Smooth muscle cell of the brain vasculature (primary cell): ENCODE measurements at places on chromosomes 12 and 14.

DNA sequence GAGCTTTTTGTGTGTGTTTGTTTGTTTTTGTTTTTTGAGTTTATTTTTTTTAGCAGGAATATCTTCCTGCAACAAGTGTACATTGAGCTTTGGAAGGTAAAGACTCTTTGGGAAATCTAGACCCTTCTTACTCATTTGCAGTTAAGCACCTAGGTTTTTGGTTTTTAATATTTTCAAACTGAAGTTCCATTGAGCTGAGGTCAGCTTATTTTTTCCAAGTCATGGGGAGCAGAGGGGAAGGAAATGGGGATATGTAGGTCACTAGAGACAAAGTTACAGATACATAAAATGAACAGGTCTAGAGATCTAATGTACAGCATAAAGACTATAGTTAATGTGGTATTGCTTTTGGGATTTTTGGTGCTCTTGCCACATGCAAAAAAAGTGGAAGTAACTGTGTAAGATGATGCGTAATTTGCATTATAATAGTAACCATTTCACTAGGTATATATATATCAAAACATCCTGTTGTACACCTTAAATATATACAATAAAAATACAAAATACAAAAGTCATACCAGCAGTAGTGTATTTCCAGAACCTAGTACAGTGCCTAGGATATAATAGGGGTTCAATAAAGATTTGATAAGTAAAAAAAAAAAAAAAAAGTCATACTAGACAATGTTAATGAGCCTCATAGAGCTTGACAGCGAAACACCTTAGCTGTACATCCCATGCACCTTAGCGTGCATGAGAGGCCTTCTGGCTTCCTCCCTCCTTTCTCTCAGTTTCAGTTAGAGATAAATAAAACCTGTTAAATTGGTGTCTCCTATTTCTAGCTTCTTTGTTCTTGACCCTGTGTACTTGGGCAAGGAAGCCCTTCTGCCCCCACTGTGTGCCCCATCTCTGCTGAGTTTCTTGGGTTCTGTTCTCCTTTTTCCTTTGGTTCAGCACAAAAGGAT, 22.7 kb downstream of the CGRRF1 start:
- DNase-seq, result no peak

GRCh38 chr12:80763874-80764273, 47.2 kb downstream of the MYF5 start:
- peak; percentile 47 for DNase-seq

DNA sequence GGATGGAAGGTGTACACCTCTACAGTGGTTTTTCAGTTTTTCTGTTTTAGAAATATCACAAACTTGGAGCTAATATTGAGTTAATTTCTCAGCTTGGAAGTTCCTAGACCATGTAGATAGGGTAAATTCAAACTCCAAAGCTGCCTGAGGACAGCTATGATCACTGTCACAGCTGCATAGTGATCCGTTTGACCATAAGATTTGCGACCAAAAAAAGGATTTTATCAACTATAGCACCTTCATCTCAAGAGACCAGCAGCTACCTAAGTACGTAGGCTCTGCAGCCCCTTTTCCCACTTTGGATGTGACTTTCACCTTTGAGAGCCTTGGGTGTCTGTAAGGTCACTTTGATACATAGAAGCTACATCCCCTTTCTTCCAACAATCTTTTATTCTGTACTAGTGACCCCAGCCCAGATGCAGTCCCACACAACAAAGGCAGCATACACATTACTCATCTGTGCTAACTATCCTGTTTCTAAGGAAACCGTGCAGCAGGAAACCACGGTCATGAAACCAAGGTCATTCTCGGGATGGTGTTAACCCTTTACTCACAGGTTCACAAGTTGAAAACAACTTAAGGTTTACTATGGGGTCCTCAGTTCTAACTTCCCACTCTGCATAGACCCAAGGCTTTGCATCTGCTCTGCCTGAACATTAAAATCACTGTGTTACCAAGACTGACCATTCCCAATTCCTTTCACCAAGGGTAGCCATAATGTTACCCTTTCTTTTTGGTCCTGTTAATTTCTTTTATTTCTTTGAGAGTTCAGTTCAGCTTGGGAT, 75.4 kb downstream of the IFT81 start:
- peak; percentile 57 for DNase-seq

GRCh38 chr12:50062728-50063460, 5.5 kb downstream of the ASIC1 start:
- no peak for DNase-seq

- no peak for DNase-seq
These were observed 242.9 kb upstream of the PLEKHG7 start for GRCh38 chr12:92459850-92460249.

DNA sequence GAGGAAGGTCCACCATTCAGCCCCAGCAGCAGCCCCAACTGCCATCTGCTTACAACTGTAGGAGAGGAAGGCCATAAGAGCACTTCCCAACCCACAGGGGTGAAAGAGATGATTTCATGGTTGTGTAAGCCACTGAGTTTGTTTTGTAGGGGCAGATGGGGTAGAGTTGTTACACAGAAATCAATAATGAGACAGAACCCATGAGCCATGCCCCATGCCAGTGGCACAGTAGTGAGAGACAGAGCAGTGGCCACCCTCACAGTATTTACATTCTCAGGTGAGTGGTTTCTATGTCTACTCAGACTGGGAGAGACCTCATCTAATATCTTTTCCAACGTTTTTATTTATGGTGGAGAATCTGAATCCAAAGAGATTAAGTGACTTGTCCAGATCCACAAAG, 68.6 kb downstream of the NUAK1 start:
- no peak for DNase-seq

- DNase-seq, result no peak
These were observed 14.6 kb upstream of the GNG2 start for GRCh38 chr14:51845811-51846210.

- DNase-seq, result peak; percentile 4
These were observed 69.9 kb upstream of the CNTN1 start for GRCh38 chr12:40622246-40622838.

DNA sequence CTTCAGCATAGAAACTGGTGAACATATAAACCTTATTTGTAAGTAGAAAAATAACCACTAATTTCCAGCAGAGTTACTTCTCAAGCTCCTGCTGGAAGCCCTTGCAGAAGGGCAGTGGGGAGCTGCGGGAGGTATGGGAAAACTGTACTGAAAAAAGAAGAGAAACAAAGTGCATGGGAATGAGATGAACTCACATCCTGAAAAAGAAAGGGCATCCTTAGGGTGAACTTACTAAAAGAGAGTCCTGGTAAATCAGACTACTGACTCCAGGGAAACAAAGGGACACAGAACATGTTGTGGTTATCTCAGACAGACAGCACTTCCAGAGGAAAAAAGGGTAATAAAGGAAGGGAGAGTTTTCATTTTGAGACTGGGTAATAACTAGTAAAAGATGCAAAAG, 515.1 kb downstream of the RPL10L start:
- no peak for DNase-seq

- DNase-seq, result no peak
These were observed 26.0 kb downstream of the DCP1B start for GRCh38 chr12:1978078-1978862.

- no peak for DNase-seq
These were observed 514.6 kb downstream of the MED13L start for GRCh38 chr12:115762936-115763335.

DNA sequence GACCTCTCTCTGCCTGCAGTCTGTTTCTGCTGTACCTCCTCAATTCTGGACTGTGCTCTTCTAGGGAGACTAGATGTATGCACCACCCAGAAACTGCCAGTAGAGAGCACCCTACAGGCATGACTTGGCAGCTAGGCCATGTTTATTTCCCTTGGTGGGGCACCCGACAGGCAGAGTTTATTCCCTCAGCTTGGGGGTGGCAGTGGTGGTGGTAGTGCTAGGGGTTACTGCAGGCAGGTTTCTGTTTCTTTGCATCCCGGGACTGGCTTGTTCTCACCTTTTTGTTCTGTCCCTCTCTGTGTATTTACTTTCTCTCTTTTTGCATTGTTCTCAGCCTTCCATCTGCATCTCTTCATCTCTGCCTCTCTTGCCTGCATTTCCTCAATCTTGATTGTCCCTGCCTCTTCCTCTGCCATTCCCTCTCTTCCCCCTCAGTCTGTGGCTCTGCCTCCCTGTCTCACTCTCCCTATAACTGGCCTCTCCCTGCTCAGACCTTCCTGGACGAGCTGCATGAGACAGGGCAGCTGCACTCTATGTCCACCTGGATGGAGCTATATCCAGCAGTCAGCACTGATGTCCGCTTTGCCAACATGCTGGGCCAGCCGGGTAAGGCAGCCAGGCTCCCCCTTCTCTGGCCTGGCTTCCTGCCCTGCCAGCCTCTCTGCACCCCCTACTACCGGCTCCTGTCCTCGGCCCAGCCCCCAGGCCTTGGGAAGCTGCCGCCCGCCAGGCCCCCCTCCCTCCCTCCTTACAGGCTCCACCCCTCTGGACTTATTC, 13.8 kb downstream of the PRPF40B start:
- DNase-seq, result no peak

DNA sequence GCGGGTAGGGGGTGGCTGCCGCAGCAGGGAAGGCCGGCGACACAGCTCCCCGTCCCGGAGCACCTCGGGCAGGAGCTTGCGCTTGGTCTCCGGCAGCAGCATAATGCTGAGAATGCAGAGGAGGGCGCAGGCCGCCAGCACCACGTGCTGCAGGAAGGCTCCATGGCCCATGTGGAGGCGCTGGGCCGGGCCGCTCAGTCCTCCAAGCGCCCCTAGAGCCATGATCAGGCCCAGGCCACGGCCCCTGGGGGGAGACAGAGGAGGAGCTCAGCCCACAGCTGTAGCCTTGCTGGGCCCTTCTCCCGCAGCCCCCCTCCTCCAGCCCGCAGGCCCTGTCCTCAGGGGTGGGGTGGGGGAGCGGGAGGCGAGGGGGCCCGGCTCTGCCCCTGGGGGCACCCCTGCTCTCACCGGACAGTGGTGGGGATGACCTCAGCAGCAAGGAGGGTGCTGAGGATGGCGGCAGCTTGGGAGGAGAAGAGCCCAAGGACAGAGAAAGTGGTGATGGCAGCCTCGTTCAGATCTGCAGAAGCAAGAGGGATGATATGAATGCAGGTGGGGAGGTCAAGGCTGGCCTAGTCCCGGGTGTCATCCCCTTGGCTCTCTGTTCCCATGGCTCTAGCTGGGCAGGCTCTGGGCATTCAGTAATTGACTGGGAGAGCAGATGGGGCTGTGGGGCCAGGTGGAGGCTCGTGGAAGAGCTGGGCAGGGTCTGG, 5.8 kb downstream of the SLC22A17 start:
- DNase-seq, result no peak

GRCh38 chr12:120687578-120688289, 785 bp downstream of the MLEC start:
- DNase-seq, result no peak
